ENCODE measurements at places on chromosomes 13 and 19. TPM values are rescaled to one million over a fixed set of nuclear protein-coding genes. Genes with fewer than 3 reads are reported as not detected.

DNA sequence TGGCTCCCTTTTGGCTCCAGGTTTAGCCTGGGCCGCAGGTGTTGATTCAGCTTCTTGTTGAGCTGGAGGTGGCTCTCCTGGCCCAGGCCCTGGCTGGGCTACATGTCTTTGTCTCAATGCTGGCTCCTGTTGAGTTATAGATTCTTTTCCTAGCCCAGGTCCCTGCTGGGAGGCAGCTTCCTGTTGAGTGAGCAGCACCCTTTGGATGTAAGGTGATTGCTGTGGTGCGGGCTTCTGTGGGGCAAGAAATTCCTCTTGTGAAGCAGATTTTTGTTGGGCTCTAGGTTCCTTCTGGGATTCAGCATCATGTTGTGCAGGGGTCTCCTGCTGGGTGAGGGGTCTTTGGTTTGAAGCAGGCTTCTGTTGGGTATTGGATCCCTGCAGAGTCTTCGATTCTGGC, 545 bp downstream of the LIPE start:
- DNase-seq = no peak

DNA sequence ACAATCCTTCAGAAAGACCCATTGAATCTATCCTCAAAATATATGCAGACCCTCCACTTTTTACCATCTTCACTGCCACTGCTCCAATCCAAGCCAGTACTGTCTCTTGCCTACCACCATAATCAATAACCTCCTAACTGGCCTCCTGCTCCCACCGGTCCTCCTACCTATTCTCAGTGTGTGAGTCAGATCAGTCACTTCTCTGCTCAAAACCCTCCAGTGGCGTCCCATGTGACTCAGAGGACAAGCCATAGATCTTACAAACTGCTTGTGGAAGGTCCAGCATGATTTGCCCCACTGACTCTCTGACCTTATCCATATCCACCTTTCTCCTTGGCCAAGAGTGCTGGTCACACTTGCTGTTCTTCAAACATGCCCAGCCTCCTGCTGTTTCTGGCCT, 23.4 kb upstream of the MBNL2 start:
- no peak for DNase-seq

DNA sequence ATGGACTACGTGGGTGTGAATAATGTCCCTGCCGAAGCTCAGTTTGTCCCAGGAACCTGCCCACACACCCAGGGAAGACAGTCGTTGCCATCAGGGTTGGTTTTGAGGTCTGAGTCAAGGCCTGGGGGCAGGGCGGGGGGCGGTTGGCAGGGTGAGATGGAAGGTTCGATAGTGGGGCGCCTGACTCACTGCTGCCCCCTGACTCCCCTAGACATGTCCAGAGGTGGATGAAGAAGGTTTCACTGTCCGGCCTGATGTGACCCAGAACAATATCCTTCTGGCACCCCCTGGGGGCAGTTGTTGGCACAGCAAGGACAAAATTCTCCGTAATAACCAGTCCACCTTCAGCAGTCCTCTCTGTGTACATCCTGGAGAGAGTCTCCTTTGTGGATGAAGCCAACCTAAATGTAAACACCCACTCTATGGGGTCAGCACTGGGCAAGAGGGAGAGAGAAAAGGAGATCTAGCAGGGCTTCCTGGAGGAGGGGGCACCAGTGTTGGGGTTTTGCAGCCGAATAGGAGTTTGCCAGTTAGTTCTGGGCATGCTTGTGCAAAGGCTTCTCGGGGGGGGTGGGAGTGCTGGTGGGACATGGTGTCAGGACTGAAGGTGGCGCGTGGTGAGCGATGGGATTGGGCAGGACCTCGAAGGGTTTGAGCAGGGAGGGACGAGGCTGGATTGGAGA, 19.6 kb upstream of the B3GNT3 start:
- DNase-seq = peak; percentile 42

GRCh38 chr13:79780240-79780639, 299.3 kb downstream of the NDFIP2 start:
- no peak for DNase-seq

DNA sequence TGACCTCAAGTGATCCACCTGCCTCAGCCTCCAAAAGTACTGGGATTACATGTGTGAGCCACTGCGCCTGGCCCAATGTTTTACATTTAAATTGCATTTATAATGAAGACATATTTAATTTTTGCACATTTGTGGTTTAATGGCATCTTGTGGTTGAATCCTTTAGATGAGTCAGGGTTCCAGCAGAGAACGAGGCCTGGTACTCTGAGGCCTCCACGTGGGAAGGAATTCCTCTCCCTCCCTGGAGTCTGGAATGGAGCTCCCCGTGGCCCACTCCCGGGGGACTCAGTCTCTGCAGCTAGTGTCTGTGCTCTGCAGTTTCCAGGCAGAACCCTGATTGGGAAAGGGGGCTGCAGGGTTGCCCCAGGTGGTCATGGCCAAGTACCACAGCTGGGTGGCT, 24.2 kb downstream of the ZFR2 start:
- no peak for DNase-seq

Gene WDR62
- total RNA-seq = 6.1 TPM

DNA sequence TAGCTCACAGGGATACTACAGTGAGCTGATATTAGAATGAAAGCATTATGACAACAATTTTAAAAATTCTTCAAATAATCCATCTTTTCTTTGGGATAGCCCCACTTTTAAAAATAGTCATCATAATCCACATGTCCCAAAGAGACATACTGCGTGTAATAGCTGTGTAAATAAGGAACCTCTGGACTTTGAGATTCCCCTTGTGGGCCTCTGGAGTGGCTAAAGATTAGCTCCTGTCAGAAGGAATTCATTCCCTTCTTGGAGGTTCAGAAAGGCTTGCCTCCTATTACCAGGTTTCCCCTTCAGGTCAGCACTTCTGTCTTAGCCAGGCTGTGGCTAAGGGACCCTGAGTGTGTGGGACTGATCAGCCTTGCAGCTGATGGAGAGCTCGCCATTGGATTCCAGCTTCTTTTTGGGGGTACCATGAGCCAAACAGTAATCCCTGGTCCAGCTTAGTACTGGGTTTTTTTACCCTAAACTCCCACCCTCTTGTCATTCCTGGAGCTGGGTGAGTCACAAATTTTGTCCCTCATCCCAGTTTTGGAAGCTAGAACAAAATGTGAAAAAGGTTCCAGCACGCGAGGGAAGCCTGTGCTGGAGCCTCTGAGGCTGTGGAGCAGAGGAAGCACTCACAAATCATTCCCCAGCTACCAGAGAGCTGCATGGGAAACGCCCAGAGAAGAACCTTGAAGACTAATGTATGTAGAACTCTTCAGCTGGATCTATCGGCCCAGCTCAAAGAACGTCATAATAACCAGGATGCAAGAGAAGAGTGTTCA, 96.7 kb downstream of the RNASEH2B start:
- peak; percentile 68 for DNase-seq

DNA sequence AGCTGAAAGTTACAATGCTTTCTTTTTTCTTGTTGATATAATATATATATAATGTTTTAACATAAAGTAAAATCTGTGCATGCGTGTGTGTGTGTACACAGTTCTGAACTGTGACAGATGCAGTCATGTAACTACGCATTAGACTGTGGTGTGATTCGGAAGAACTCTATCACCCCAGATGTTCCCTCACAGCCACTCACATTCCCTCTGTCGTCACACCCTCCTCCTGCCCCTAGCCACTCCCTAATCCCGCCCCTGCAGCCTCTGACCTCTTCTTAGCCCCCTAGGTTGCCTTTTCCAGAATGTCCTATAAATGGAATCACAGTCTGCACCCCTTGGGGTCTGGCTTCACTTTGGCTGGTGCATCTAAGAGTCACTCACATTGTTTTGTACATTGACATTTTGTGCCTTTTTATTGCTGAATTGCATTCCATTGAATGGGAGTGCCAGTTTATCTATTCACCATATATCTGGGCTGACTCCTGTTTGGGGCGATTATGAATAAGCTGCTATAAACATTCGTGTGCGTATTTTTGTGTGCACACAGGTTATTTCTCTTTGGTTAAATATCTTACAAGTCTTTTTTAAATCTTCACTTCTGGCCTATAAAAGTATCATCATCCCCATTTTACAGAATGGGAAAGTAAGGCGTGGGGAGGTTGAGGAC, 20.4 kb downstream of the DHRS12 start:
- DNase-seq = no peak

GRCh38 chr19:52990759-52991418, 22.8 kb upstream of the ERVV-1 start:
- peak; percentile 26 for DNase-seq

Gene CD33
- 0.22 TPM for total RNA-seq

DNA sequence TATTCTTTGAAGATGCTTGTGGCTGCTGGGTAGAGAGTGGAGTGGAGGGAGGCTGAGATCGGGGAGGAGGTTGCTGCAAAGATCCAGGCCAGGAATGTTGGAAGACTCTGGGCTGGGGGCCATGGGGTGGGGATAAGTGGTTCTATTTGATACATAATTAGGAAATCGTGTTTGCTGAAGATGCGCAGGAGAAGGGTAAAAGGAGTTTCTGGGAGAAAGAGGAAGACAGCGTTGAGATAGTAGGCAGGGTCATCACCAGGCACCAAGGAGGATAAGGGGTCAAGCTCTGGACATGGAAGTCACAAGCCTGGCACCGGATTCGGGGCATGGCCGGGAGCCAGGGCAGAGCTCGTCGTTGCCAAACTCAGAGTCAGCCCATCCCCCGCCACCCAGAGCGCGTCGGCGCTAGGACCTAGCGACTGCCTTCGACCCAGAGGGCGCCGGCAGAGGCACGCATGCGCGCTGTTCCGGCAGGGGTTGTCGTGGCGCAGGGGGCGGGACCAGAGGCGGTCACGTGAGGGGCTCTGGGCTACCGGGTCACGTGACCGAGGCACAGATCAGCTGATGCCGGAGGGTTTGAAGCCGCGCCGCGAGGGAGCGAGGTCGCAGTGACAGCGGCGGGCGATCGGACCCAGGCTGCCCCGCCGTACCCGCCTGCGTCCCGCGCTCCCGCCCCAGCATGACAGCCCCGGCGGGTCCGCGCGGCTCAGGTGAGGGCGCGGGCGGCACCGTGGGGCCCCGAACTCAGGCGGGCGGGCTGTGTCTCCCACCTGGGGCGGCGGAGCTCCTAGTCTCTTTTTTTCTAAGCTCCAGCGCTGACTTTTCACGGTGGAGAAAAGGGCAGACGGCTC, at the start of gene MCOLN1:
Gene MCOLN1, plus strand, starts transcription at position 553 of the 851 bp plus-strand sequence. Its CDS starts 127 bp downstream, at position 680.
- peak; percentile 99 for DNase-seq

Gene USHBP1
- total RNA-seq = not detected

Gene VN1R4
- total RNA-seq = not detected

Gene PLIN5
- not detected for total RNA-seq

GRCh38 chr19:13847407-13848339, 29.3 kb upstream of the NANOS3 start:
- DNase-seq = peak; percentile 100

DNA sequence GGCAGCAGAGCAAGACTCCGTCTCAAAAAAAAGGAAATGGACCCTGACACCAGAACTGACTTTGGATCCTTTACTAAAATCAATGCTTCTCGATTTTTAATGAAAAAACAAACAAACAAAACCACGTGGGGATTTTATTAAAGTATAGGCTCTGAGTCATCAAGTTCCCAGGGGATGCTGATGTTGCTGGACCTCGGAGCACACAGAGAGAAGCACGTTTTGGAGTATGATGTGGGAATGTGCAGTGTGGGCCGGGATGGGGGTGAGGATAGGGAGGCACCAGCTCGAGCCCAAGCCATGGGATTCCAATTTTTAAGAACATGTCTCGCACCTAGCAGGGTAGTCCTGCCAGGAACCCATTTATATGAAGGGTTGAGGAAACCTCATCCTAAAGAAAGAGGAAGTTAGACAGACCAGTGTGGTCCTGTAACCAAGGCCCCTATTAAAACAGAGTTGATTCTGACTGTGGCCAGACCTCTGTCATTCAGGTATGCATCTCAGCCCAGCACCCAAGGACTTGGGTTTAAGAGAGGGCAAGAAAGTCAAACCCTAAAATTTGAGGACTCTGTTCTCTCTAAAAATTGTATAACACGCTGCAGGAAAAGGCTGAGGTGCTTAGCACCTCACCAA, 6.4 kb downstream of the FLT1 start:
- DNase-seq = no peak

- DNase-seq = no peak
Observed at GRCh38 chr13:90428522-90429210, 918.8 kb upstream of the MIR17HG start.

Gene CNFN
- total RNA-seq = not detected

DNA sequence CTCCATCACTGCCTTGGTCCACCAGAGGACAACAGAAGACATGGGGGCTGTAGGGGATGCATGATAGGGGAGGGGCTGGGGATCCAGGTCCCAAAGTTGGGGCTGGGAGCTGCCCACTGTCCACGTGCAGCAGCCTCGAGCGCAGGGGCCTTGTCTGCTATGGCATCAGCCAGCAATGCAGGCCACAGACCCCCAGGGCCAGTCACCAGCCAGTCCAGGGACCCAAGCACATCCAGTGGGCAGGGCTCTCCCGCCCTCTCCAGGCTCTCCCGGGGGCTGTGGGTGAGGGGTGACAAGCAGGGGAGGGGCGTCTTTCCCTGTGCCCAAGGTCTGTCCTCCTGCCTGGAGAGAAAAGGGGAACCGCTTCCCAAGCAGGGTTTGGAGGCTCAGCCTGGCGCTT, 32.8 kb downstream of the PEPD start:
- DNase-seq = no peak

- no peak for DNase-seq
Observed at GRCh38 chr19:2827840-2828489, 8.3 kb downstream of the ZNF554 start.

Gene ZNF90
- total RNA-seq = 0.99 TPM

DNA sequence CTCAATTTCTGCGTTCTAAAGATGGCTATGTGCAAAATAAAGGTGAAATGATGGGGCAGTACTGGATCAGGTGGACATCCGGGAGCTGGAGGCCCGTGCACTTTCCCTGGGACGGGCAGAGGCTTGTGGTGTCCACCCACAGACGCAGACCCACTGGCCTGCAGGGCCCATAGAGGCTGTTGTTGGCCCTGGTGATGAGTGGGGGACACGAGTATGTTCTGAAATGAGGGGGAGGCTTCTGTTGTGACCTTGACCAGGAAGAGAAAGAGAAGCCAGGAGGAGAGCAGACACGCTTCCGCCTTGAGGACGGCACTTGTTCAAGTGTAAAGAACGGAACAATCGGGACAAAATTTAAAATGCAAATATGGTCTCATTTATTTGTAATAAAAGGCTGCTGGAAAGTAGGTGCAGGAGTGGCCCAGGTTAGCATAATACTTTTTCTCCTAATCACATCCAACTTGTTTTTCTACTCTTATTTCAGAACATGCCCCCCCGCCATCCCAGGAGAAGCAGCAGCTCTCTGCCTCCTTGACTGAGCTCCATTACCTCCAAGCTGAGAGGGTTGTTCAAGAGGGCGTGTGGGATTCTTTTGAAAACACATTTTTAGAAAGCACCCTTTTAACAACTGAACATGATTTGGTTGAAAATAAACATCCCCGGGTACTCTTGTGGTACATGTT, 27.1 kb downstream of the ATP11A start:
- no peak for DNase-seq

Data from MG63 (cell line).